ENCODE measurements at places on chromosomes 11 and 22.
A peak's percentile ranks its signal among the peaks of the same experiment; 100 is the strongest.

DNA sequence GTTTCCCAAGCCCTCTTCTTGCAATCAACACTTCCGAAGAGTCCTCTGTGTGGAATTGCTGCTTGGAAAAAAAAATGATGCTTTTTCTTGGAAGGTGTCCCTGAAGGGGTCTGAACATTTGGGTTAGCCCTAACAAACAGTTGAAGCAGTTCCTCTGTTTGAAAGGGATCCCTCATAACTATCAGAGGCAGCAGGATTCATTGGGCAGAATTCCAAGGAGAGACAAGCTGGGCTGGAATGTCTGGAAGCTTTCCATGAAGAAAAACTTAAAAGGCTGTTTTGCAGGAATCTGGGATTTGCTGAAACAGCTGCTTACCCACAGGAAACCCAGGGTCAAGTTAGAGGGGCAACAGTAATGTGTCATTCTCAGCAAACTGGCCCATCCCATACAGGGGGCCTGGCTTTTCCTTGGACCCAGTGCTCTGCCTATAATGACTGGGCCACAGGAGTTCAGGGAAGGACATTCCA is 3.1 kb downstream of the CSNK2A3 start:
- DNase-seq: no peak

GRCh38 chr22:49923445-49923844 is 5.0 kb downstream of the CRELD2 start:
- no peak for DNase-seq

- no peak for DNase-seq
Measured at GRCh38 chr11:12226093-12226492, 115.7 kb downstream of the MICAL2 start.

DNA sequence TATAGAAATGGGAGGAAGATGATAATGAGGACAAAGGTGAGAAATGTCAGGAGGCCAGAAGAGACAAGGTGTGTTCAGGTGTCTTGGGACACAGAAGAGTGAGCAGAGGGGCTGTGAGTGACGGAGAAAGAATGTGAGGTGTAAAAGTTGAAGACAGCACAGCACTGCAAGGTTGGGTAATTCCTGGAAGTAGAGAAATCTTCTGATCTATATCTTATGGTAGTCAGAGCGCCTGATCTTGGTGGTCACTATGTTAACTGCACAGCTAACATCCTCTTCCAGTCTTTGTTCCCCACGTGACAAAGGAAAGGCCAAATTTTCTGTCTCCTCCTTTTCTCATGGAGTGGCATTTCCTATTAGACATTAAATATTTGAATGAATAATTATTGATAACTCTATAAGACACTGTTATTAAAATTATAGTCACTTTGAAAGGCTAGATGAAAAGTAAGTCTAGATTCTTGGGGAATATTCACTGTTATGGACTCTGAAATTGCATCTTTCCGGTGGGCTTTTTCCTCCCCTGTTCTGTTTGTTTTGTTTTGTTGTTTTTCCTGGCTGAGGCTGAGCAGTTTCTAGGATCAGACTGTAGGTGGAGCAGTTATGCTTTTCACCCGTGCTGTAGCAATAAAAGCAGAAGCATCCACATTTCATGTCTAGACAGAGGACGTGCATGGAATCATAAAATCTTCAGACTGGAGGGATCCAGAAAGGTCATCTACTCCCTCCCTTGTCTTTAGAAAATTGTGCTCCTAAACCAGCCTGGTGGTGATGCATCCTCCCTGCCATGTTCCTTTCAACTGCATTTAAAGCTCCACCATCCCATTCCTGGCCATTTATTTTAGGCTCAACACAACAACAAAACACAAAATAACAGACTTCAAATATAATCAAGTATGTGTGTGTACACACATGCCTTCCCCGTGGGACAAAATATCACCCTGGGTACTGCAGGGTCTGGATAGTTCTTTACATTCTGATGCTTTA is 26.6 kb downstream of the SC5D start:
- no peak for DNase-seq

- no peak for DNase-seq
Measured at GRCh38 chr11:79208126-79208525, 232.7 kb downstream of the TENM4 start.

- no peak for DNase-seq
Measured at GRCh38 chr11:47253660-47254059, 4.1 kb upstream of the NR1H3 start.

GRCh38 chr11:118042141-118042540 is 34.7 kb upstream of the TMPRSS4 start:
- DNase-seq: no peak

- peak; percentile 46 for DNase-seq
Measured at GRCh38 chr22:20464096-20464614, 26.5 kb upstream of the SCARF2 start.

GRCh38 chr11:128470081-128470480 is 117.3 kb downstream of the ETS1 start:
- DNase-seq: peak; percentile 43

All from activated CD4-positive, alpha-beta T cell treated with anti-CD3 and anti-CD28 coated beads, Interleukin-2, amount 50 U/mL, for 4 hours (primary cell).